ENCODE measurements at places on chromosomes 2 and 18.

DNA sequence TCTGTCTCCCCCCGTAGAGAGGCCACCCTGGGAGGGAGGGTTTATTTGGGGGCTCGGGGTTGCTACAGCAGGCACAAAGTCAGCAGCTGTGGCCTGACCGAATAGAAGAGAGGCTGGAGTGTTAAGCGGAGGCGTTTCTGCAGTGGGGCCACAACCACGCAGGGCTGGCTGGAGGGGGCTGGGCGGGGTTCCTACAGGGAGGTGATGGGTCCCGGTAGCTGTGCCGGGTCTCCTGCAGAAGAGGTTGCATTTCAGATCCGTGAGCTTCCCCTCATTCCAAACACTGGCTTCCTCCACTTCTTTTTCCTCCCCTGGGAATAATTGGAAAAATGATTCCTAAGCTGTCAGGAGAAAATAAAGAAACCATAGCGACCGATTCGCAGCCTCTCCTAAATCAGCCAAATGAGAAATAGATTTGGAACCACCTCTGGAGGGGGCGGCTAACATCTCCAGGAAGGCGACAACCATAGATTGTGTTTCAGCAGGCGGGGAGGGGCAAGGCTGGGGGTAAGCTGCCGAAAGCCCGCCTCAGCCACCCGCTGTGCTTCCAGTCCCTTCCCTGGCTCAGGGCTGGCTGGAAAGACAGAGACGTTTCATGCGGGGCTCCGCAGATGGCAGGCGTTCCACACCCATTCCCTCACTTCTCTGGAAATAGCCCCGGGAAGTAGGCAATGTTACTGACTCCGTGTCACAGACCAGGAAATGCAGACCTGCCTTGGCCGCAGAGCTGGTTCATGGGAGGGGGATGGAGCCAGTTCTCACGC, 85.6 kb upstream of the TAF1B start:
- no peak for DNase-seq

DNA sequence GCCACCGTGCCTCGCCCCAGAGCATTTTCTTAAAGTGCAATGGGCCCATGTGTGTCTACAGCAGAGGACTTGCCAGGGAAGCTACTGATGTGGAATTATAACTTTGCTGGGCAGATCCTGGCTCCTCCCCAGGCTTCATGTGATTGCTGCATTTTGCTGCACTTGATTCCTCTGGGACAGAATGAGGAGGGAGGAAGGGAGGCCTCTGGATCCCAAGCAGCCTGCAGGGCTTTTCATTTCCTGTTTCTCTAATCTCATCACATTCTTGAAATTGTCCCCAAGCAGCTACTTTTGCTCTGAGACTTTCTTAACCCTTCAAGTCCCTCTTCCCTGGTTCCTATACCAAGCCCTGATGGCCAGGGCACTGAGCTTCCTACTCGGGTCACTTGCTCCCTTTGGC, 134.4 kb upstream of the SEC11C start:
- peak; percentile 64 for DNase-seq

GRCh38 chr2:68371581-68371980, 6.5 kb downstream of the PLEK start:
- no peak for DNase-seq

DNA sequence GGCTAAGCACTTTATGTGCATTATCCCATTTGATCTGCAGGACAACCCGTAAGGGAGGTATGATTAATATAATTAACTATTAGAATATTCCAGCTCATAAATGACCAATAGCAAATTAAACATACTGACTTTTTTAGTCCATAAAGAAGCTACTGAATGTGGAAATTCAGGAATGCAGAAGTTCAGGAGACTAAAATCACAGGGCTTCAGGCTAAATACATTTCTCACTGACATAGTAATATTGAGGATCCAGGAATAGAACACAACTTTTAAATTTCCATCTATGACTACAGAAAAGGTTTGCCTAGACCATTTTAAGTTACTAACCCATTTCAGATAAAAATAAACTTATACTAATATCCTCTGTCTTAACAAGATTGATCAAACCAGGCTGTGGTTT, 97.4 kb upstream of the CCDC195 start:
- no peak for DNase-seq

- peak; percentile 33 for DNase-seq
Measured at GRCh38 chr2:152415796-152416195, 80.8 kb downstream of the FMNL2 start.

GRCh38 chr2:228594012-228594411, 412.5 kb upstream of the SPHKAP start:
- no peak for DNase-seq

DNA sequence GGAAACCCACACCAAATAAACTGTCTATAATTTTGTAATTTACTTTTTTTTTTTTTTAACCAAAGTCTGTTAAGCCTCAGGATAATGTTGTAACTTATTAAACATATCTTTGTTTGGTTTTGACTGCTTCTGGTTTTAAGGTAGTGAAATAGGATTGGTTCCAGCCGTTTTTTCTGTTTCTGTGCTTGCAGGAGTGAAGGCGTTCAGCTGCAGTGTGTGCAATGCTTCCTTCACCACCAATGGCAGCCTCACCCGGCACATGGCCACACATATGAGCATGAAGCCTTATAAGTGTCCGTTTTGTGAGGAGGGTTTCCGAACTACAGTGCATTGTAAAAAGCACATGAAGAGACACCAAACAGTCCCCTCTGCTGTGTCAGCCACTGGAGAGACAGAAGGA, 93.1 kb downstream of the ZNF236 start:
- no peak for DNase-seq

DNA sequence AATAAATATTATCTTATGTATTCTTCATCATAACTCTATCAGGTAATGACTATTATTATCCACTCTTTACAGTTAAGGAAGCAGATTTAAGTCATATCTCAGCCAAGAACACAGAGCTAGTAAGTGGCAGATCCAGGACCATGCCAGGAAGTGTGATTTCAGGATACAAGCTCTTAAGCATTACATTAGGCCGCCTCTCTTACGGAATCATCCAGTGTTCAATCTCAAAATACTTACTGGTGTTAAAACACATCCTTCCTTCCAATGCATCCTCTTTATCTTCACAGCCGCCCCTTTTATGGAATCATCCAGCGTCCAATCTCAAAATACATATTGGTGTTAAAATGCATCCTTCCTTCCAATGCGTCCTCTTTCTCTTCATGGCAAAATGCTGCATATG, 14.7 kb upstream of the RGPD4 start:
- no peak for DNase-seq

GRCh38 chr18:8767340-8767739, 62.0 kb downstream of the MTCL1 start:
- no peak for DNase-seq

DNA sequence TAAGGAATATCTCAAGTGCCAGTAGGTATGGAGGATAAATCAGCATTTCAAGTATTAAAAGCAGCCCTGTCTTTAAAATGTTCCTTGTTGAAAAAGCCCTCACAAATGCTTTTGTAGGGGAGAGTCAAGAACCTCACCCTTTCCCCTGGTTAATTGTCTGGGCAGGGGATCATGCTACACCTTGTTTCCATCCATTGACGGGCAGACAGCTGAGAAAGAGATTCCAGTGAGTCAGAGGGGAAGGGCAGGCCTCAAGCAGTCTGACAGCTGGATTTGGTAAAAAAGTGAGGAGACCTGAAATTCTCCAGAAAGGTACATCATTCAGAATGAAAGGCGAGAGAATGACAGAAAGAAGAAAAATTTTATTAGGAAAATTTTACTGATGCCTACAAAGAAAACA, 203.2 kb upstream of the CYP26B1 start:
- no peak for DNase-seq

GRCh38 chr18:77395953-77396352, 146.3 kb downstream of the GALR1 start:
- no peak for DNase-seq

- peak; percentile 94 for DNase-seq
Measured at GRCh38 chr2:160417745-160418397, 75.7 kb downstream of the RBMS1 start.

DNA sequence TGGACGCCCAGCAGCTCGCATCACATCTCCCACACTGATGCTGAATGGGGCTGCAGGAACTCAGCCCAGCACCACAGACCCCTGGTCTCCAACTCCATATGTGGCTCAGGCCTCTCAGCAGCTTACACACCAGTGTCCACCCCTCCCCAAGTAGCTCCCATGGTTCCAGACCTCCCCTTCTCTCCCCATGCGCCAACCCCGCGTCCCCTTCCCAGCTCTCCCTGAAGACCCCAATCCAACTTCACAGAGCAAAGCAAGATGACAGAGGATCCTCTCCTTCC, 188.9 kb downstream of the SH3BP4 start:
- no peak for DNase-seq

DNA sequence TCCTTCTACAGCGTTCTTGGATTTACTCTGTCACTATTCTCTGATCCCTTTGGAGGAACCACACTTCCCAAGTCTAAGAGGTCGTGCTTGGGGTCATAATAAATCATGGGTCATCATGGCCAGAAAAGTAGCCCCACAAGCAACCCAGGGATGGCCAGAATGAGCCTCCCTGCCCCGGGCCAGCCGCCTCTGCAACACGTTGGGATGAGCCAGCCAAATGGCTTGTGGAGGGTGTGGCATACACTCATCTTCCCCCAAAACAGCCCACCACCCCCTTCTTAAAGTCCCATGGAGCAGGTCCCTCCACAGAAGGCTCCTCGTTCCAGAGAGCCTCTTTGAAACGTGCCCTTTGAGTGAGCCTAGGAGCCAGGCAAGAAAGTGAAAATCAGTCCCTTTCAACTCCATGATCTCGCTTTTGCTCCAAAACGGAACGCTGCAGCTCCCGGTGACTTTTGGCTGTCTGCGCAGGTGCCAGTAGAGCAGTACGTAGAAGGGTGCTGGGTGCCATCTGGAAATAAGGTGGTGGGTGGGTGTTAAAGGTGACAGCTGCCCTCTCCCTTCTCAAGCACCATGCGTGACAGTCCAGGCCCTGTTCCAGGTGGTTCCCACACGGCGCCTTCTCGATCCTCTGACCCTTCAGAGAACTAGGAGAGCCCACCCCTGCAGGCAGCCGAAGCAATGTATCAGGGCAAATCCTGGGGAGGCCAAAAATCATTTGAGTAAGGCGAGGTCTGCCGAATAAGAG, 48.5 kb upstream of the FOSL2 start:
- DNase-seq: no peak

DNA sequence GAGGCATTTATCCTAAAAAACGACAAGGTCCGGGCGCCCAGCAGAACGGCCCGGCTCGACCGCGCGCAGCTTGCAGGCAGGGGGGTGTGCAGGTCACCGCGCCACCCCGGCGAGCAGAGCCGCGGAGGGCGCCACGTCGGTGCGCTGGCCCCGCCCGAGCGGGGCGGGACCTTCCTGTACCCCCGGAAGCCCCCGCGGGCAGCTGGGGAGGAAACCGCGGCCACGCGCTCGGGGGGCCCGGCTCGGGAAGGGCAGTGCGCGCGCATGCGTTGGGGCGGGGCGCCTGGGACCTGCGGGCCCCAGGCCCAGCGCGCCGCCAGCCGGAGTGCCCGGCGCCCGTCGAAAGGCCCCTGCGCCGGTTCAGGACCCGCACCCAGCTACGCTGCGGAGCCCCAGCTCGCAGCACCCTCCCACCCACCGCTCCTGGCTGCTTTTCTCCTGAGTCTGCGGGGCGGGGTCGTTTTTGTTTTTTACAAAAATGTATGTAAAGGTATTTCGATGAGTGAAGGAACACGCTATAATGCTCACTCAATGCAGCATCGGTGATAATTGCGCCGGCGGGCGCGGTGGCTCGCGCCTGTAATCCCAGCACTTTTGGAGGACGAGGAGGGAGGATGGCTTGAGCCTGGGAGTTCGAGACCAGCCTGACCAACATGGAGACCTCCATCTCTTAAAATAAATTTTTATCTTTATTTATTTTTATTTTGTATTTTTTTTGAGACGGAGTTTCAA, 47.7 kb upstream of the POMC start:
- DNase-seq: peak; percentile 66

DNA sequence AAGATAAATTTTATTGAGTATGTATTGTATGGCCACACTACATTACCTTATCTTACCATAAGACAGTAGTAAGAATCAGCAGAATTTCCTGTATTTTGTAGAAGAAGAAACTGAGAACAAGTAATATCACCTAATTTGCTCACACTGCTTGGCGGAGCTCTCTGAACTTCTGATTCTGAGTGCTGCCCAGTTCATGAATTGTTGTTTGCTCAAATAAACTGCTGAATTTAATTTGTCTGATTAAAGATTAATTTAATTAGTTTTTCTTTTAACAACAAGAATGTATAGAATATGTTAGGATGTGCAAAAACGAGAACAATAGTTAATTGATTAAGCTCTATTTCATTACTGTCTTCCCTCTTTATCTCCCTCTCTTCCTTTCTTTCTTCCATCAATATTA, 100.1 kb upstream of the ERBB4 start:
- DNase-seq: no peak

DNA sequence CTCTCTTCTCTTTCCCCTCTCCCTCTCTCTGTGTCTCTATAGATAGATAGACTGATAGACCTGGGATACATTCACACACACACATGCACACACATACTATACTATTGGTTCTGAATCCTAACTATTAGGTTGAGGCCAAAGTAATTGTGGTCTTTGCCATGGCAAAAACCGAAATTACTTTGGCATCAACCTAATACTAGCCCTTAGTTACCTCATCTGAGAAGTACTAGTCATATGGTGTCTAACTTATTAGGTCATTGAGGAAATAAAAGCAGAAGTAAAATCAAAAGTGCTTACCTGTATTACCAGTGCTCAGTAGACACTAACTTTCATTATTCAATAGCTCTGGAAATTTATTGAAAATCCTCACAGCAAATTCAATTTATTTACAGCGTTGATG, 451.5 kb downstream of the EPHA4 start:
- DNase-seq: no peak

GRCh38 chr2:61090386-61090921, 24.8 kb downstream of the SANBR start:
- no peak for DNase-seq

- DNase-seq: no peak
Measured at GRCh38 chr18:57433934-57434535, 1.1 kb upstream of the ONECUT2 start.

- DNase-seq: no peak
Measured at GRCh38 chr18:44758861-44759631, 78.4 kb downstream of the SETBP1 start.

- DNase-seq: no peak
Measured at GRCh38 chr2:28470759-28471158, 25.1 kb upstream of the PLB1 start.

- no peak for DNase-seq
Measured at GRCh38 chr18:901761-902160, 2.9 kb upstream of the ADCYAP1 start.

GRCh38 chr2:111034606-111035005, 86.1 kb upstream of the BCL2L11 start:
- DNase-seq: no peak

GRCh38 chr2:163558251-163559021, 177.4 kb downstream of the FIGN start:
- DNase-seq: no peak

DNA sequence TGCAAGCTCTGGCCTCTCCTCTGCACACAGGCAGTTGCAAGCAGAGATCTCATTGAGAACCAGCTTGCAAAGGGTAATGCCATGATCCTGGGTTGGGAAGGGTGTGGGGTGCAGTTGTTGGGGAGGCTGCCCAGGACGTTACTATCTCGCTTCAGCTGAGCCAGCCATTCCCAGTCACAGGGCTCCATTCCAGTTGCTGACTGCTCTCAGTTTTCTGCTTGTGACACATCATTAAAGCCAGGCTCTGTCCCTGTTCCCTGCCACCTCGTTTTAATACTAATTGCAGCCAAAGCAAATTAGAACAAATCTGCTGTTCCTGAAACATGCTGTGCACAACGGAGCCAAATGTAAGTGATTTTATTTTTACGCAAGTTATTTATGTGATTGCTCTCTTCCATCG, 62.5 kb upstream of the SMAD2 start:
- no peak for DNase-seq

Data from fibroblast of mammary gland (primary cell).